ENCODE measurements at places on chromosomes 3 and 15. TPM values are rescaled to one million over a fixed set of nuclear protein-coding genes. Genes with fewer than 3 reads are reported as not detected.

- H3K4me3 ChIP-seq, result no peak overlapping the region
- no peaks in the 10 kb centered on the region for H3K4me1 ChIP-seq
- DNase-seq, result no peak
- no peaks in the 10 kb centered on the region for H3K27me3 ChIP-seq
- H3K27ac ChIP-seq, result no peak overlapping the region
- no peaks in the 10 kb centered on the region for H3K36me3 ChIP-seq
These were observed 329.0 kb upstream of the PROK2 start for GRCh38 chr3:72113964-72114363.

- H3K4me1 ChIP-seq, result no peaks in the 10 kb centered on the region
- peak overlapping the region; percentile 73 for H3K27ac ChIP-seq
- H3K27me3 ChIP-seq, result no peaks in the 10 kb centered on the region
- no peaks in the 10 kb centered on the region for H3K36me3 ChIP-seq
- no peak overlapping the region for H3K4me3 ChIP-seq
These were observed 18.0 kb downstream of the MIX23 start for GRCh38 chr3:122365073-122365472.

DNA sequence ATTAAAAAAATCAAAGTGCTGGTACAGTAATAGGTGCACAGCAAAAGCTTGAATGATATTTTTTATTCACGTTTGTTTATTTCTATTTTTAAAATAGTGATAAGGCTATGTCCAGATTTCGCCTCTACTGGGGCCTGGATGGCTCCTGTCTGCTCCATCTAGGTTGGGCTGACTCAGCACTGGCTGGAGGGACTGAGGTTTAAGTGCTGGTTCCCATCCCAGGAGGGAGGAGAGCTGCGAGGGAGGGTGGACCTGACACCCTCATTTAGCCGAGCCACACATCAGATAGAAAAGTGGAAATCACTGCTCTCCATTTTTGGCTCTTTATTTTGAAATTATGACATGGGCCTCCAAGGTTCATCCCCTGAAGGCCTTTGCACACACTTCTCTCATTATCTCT lies 95.4 kb upstream of the AGBL1 start:
- no peaks in the 10 kb centered on the region for H3K27me3 ChIP-seq
- H3K4me3 ChIP-seq, result no peak overlapping the region
- H3K27ac ChIP-seq, result no peak overlapping the region
- no peaks in the 10 kb centered on the region for H3K4me1 ChIP-seq

DNA sequence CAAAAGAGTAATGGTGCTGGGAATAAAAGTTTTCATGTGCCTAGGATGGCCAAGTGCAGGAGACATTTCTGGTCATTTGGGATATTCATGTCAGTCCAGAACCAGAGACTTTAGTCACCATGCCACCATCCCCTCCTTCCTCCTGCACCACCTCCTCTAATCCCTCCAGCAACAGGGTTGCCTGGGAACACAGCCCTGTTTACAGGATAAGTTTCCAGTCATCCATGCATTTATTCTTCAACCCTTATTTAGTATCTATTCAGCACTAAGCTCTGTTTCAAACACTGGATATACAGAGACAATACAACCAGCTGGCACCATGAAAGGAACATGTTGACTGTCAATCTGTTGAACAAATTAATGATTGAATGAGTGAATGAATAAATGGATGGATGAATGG lies 211.7 kb downstream of the CLSTN2 start:
- DNase-seq, result no peak
- H3K4me3 ChIP-seq, result no peak overlapping the region
- no peaks in the 10 kb centered on the region for H3K4me1 ChIP-seq

DNA sequence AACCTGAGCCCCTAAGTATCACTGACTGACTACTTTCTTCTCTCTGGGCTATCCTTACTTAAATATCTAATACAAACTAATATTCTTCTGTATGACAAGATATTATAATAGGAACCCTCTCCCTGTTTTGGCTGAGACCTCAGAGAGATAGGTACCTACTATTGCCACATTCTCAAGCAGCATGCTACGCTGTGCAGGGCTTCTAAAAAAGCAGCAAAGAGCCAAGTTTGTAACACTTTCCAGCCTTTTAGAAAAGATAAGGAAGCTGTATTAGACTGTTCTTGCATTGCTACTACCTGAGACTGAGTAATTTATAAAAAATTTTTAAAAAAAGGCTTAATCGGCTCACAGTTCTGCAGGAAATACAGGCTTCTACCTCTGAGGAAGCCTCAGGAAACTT lies 126.8 kb upstream of the ABI3BP start:
- H3K4me1 ChIP-seq, result no peaks in the 10 kb centered on the region
- DNase-seq, result no peak
- H3K27ac ChIP-seq, result no peak overlapping the region
- no peaks in the 10 kb centered on the region for H3K36me3 ChIP-seq
- no peaks in the 10 kb centered on the region for H3K27me3 ChIP-seq
- no peak overlapping the region for H3K4me3 ChIP-seq

- peak; percentile 78 for DNase-seq
- H3K4me3 ChIP-seq, result no peak overlapping the region
- H3K27ac ChIP-seq, result no peak overlapping the region
- no peaks in the 10 kb centered on the region for H3K4me1 ChIP-seq
- no peaks in the 10 kb centered on the region for H3K27me3 ChIP-seq
- no peaks in the 10 kb centered on the region for H3K36me3 ChIP-seq
These were observed 29.5 kb upstream of the ZNF710 start for GRCh38 chr15:89971592-89971997.

LTK gene
- 8.2 TPM for total RNA-seq
